ENCODE measurements at places on chromosomes 12 and 14.

- no peak for DNase-seq
Measured at GRCh38 chr12:17976202-17976601, 113.8 kb downstream of the RERGL start.

GRCh38 chr12:11885261-11886038 is 185.3 kb upstream of the BCL2L14 start:
- DNase-seq: no peak

DNA sequence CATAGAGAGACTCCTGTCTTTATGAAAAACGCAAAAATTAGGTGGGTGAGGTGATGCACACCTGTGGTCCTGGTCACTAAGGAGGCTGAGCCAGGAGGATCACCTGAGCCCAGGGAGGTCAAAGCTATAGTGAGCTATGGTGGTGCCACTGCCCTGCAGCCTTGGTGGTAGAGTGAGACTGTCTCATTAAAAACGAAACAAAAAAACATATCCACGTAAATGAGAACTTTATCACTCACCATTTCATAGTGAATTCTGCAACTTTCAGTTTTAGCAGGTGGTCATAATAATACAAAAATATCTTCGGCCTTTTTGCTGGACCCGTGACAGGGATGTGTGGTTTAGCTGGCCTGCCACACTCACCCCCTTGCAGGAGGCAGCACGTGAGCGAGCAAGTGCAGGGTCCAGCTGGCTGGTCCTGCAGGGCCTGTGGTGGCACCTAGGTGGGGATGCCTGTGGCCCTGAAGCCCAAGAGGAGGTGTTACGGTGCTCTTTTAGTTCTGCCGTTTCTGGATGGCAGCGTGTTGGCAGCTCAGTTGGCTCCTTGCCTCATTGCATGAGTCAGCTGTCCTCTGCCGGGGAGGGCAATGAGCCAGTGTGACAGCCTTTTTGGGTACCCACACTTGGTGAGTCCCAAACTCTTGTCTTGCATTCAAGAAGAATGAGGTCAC is 1330.7 kb upstream of the TMEM132C start:
- no peak for DNase-seq

DNA sequence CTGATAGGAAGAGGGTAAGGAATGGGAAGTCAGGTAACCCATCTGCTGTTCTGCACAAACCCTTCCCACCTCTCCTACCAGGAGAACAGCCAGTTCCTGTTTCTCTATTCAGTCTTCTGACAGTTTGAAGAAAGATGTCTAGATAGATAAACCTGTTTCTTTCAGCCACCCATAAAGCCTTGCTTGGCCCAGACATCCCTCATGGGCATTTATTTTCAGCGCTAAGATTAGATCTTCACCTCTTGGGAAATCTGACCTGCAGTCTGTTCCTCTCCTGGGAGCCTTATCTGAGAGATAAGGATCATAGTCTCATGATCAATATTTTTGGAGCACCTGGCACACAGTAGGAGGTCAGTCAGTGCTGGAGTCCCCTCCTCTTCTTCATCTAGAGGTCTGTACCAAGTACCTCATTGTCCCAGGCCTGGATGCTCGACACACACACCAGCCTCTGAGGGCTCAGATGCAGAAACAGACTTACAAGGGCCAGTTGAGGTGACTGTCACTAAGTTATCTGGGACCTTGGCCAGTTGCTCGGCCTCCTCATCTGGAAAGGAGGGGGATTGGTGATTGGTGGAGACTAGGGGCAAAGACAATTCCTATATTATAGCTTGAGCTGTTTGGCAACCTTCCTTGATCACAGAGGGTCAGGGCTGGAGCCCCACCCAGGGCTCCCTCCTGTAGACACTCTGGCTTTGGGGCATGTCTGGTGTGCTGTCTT is 18.2 kb downstream of the ACVRL1 start:
- DNase-seq: no peak

- no peak for DNase-seq
Measured at GRCh38 chr12:46267575-46267824, 1.3 kb downstream of the SLC38A1 start.

DNA sequence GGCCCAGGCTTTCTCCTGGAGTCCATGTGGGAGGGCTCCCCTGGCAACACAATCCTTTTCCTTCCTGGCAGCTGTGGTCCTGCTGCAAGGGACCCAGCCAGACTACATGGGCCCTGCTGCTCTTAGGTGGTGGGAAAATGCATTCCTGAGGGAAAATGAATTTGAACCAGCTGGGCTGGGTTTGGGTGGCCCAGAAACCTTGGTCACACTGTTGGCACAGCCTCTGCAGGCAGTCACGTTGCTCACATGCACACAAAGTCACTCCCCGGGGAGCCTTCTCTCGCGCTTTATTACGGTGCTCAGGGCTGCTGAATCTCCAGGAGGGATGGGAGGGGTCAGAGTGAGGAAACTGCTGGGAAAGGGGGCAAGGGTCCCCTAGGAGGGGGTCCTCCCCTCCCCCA is 17.2 kb downstream of the PLEKHG3 start:
- DNase-seq: no peak

DNA sequence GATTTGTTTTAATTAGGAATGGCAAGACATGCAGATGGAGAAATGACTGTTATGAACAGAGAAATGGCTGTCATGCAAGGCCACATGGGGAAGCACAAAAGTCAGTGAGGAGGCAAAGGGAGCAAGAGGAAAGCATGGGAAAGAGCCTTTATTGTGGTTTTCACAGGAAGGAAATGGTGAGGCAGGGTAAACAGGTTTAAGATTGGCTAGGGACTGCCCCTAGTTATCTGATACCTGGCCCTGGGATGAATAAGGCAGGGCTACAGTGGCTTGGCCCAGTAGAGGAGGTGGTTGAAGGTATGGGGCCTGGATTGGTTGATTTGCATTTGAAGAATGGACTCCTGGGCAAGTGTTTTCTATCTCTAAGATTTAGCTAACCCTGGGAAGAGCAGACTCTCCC is 168.7 kb upstream of the CNOT2 start:
- no peak for DNase-seq

GRCh38 chr12:47964106-47964728 is 821 bp downstream of the TMEM106C start:
- peak; percentile 55 for DNase-seq

GRCh38 chr12:43762596-43762995 is 3.8 kb downstream of the IRAK4 start:
- no peak for DNase-seq

GRCh38 chr12:82398879-82399278 is 40.5 kb downstream of the METTL25 start:
- DNase-seq: no peak

DNA sequence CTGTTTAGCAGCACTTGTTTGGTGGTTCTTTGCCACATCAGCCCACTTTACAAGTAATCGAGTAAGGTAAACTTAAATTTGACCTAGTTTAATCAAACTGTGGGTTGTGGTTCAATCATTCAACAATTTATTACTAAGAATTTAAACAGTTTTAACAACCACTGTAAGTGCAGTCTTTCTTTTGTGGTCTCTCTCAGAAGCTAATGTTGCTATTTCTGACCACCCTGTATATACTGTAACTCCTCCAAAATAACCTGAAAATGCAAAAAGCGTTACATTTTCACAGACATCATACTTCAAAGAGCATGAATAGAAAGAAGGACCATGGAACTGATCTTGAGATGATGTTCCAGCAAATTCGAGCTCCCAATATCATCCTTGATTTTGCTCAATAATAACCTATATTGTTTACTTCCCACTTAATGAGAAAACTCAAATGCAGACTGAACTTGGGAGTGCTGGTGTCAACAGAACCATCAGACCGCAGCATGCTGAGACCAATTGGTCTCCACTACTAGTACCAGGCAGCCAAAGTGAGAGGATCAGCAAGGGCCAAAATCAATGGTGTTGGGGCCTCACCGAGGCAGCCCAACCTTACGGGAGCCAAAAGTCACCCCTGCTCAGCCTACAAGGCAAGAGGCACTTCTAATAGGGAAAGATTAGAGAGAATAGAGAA is 22.1 kb downstream of the IFNG-AS1 start:
- DNase-seq: no peak

GRCh38 chr12:113445544-113446171 is 23.5 kb downstream of the SDSL start:
- DNase-seq: no peak

DNA sequence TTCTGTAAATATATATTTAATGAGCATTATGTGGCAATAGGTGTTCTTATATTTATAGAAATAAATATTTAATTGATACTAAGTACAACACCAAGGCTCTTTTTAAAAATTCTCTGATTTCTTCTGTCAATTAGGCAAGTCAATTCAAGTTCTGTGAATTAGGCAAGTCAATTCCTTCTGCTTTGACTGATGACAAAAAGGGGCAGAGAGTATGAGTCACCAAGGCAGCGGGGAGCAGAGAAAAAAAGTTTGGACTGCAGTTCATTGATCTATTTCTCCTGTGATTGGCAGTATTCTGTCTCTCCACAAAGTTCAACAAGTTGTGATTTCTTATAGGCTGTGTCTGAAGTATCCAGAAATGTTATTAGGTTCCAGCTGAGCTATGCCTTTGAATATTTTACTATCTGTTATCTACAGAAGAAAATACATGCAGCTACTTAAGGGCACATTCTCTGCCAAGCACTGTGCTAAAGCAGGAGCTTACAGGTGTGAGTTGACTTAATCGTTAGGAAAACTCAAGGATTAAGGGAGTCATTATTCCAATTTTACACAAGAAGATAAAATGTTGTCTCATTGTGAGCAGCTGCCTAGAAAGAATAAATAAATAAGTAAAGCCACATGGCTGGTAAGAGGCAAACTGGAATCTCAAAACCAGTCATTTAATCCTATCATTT is 206.4 kb upstream of the ALG10B start:
- DNase-seq: no peak

GRCh38 chr14:90629471-90629870 is 186.8 kb downstream of the TTC7B start:
- no peak for DNase-seq

DNA sequence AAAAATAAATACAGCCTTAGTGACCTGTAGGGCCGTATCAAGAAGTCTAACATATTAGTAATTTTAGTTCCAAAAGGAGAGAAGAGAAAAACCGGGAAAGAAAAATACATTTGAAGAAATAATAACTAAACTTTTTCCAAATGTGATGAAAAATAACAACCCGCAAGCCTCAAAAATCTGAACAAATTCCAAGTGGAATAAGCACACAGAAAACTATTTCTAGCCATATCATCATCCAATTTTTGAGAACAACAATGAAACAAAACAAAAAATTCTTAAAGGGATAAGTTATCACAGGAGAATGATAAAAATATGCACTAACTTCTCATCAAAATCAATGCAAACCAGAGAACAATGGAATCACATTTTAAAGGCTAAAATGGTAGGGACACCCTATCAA is 198.1 kb upstream of the PLXNC1 start:
- DNase-seq: no peak

- DNase-seq: no peak
Measured at GRCh38 chr14:62946221-62946620, 99.0 kb downstream of the KCNH5 start.

DNA sequence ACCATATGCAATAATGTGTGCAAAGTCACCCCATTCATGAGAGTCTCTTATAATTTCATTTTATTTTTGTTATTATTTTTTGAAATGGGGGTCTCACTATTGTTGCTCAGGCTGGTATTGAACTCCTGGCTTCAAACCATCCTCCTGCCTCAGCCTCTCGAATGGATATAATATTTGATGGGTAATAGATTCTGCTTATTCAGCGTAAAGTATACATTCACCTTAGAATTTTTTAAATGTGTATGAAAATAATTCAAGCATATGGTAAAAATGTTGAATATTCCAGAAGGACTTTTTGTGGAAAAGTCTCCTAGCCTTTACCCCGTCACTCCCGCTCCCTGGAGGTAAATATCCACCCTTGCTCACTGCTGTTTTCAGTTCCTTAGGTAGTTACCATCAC is 23.4 kb upstream of the SSPN start:
- no peak for DNase-seq

GRCh38 chr14:91372671-91373495 is 44.7 kb downstream of the CCDC88C start:
- DNase-seq: no peak

DNA sequence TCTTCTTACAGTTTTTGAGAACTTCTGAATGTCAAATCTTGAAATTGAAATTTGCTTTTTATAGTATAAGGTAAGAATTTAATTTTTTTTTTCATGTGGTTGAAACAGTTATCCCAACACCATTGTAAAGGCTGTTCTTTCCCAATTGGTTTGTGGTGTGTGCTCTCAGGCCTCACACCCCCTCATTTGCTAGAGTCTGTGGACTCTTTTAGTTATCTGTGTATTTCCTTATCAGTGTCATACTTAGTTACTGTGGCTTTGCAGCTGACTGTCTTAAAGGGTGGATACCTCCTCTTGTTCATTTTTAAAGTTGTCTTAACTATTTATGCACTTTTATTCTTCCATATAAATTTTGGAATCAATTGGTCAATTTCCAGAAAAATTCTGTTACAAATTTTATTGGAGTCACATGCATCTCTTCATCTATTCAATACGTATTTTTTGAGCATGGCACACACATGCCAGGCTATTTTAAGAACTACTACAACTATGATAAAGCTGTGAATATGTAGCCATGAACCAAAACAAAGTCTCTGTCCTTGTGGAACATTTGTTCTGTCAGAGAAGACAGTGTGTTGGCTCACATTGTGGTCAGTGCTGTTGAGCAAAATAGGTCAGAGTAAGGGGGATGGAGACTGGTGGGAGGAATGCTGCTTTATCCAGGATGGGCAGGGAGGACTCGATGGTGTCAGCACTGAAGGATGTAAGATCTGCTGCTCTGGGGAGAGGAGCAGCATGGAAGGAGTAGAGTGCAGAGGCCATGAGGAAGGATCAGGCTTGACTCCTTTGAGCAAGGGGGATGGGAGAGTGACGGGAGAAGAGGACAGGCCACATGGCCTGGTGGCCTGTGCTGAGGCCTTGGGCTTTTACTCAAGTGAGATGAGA is 24.1 kb downstream of the FGF23 start:
- DNase-seq: no peak

DNA sequence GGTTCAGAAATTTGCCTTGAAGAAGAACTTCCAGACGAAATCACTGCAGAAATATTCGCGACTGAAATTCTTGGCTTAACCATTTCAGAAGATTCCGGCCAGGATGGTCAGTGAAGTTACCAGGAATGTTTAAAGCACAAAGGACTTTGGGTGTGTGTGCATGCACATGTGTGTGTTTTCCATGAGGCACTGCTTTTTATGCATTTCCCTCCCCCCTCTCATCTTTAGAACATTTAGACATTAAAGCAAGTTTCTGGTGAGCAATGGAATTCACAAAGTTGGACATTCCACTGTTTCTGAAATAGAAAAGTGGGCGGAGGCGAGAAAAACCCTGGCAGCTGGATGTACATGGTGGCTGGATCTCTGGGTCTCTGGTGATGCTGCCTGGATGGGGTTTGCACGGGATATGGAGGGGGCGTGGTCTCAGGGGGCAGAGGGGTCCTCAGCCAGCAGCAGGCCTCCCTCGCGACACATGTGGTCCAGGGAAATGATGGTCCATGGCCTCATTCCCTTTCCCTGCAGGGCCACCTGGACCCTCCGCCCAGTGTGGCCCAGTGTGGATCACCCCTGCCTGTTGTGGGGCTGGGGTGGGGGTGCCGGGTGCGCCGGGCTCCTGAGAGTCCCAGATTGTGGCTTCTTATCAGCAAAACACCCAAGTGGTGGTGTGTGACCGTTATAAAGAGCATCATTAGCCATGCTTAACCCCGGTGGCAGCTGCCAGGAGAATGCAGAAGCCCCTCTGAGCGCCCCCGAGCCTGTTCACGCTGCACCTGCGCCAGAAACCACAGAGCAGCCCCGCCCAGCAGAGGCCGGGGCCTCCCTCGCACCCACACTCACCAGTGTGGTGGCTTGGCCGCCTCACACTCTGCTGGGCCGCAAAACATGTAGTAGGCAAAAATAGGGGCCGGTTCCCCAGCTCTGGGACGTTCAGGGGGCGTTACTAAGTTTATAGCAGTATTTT is 17.8 kb upstream of the BCL7A start:
- DNase-seq: peak; percentile 93
